ENCODE measurements at places on chromosomes 7 and 10. TPM values are rescaled to one million over a fixed set of nuclear protein-coding genes. Genes with fewer than 3 reads are reported as not detected.

The PAX4 gene
- polyA plus RNA-seq: 0.11 TPM

The SUN3 gene
- not detected for polyA plus RNA-seq

The OPALIN gene
- polyA plus RNA-seq: 0.03 TPM

The MRC1 gene
- polyA plus RNA-seq: 0.02 TPM

The RPEL1 gene
- 0.13 TPM for polyA plus RNA-seq

The LRIT1 gene
- polyA plus RNA-seq: 0.03 TPM

The TUBGCP2 gene
- 34.9 TPM for polyA plus RNA-seq

The MYL10 gene
- 0.18 TPM for polyA plus RNA-seq

The GPR22 gene
- polyA plus RNA-seq: not detected

The ARHGAP22 gene
- 3.6 TPM for polyA plus RNA-seq

The TMEM184A gene
- 2.1 TPM for polyA plus RNA-seq

The PRSS37 gene
- polyA plus RNA-seq: not detected

The CYP17A1 gene
- not detected for polyA plus RNA-seq

The STMP1 gene
- 22.7 TPM for polyA plus RNA-seq

The SLC39A12 gene
- not detected for polyA plus RNA-seq

The PRKG1 gene
- polyA plus RNA-seq: 5.0 TPM

The SLC29A3 gene
- polyA plus RNA-seq: 33.8 TPM

The PPP1R17 gene
- polyA plus RNA-seq: 1.5 TPM

The GIMAP6 gene
- not detected for polyA plus RNA-seq

The GJD4 gene
- not detected for polyA plus RNA-seq

The GRID2IP gene
- polyA plus RNA-seq: 1.5 TPM

The CYP2C19 gene
- not detected for polyA plus RNA-seq

The SYNPO2L gene
- polyA plus RNA-seq: 0.05 TPM

The TFEC gene
- not detected for polyA plus RNA-seq

The PON3 gene
- polyA plus RNA-seq: not detected

The HOXA10 gene
- not detected for polyA plus RNA-seq

The CRYGN gene
- 0.98 TPM for polyA plus RNA-seq

Data from H1 (cell line).